ENCODE measurements at places on chromosomes 5 and 9.

DNA sequence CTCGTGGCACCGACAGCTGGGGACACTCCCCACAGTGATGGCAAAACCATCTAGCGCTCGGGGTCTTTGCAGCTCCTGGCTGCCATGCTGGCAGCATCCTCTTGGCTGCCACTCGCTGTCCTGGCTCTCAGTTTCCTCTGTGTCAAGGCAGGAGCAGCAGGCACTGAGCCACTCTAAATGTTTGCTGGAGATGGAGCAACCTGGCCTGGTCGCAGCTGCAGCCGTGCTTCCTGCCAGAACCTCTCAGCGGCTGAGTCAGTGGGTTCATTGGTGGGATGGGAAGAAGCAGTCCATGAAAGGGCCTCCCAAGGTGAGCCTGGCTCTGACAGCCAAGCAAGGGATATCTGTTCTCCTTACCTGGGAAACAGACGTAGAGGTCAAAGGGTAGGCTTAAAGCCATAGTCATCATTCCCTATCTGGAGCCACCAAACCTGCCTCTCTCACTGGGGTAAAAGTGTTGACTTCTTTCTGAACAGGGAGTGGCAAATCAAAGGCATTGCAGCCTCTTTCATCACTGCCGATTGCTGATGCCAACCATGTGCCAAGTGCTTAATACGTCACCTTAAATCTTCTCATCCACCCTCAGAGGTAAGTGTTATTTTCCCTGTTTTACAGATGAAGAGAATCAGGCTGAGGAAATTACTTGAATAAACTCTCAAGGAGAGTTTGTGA, 304.8 kb upstream of the ZNF462 start:
- no peak for DNase-seq

DNA sequence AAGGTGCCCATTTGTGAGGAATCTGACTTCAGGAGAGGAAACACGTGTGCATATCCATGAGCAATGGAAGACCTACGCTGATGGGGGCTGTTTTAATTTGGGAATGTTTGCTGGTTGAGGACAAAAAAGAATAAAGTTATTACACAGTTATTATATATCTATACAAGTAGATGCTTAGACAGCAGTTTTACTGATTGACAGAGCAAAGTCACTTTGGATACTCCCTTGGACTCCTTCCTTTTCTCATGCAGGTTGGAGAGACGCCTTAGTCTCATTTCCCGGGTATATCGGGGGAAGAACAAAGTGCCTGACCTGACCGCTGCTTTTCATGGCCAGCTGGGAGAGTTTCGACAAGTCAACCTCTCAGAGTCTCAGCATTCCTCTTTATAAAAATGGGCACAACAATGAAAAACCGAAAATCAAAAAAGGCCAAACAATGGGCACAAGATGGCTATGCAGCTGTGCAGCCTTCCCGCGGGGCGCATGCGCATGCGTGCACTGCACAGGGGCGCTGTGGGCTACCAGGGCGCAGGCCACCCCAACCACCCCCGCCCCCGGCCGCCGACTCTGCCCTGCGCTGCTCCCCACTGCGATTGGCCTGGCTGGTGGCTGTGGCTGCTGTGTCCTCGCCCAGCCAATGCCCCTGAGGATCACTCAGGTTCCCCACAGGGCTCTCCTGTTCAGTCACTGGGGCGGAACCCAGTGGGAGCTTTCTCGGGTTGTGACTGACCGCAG, 18.1 kb downstream of the NFIL3 start:
- no peak for DNase-seq

GRCh38 chr5:110681953-110682352, 44.5 kb downstream of the TMEM232 start:
- DNase-seq, result no peak

DNA sequence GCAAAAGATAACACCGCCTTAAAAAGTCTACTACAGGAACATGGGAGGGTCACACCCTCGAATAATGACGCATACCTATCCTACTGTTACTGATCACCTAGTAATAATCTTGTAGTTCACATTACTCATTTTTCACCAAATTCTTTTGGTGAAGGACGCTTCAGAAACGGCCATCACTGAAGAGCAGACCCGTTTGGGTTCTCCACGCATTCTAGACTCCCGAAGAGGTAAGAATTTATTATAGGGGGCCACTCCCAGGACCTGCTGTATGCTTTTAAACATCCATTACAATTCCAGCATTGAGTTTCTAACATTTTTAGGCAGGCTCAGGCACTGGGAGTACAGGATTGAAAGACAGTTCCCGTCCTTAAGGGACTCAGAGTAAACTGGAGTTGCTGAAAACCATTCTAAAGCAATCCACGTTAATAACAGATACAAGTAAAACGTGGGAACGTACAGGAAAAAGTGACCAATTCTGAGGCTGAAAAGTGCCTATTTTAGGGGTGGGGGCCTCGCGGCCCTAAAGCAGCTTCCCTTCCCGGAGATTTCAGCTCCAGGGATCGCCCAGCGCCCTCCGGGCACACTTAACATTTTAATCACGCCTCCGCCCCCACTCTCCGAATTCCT, at the start of gene FER:
Gene FER, plus strand, starts transcription at position 124 of the 627 bp plus-strand sequence. CDS start 50,286 bp downstream, outside the sequence.
- peak; percentile 58 for DNase-seq

DNA sequence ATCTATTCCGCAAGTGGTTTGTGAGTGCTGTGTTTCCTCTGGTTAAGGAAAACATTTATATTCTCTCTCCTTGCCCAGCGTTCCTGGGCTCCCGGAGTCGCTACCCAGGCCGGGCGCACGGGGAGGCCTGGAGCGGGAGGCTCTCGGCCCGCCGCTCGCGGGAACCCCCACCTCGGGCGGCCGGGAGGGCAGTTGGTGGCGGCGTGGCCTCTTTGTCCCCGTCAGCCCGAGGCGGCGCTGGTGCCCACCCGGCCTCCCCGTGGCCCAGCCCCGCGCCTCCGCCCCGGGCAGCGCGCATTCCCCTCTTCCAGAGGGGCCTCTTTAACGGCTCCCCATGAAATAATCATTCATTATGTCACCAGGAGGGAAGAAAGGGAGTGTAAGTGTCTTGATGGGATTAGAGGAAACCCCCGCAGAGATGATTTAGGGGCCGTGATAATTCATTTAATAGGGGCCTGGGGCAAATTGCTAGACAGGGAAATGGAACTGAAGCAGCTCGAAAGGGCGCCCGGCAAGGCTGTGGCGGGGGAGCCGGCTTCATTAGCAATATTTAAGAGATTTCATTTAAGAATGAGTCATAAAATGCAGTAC, 181.9 kb upstream of the TBCA start:
- DNase-seq, result no peak

DNA sequence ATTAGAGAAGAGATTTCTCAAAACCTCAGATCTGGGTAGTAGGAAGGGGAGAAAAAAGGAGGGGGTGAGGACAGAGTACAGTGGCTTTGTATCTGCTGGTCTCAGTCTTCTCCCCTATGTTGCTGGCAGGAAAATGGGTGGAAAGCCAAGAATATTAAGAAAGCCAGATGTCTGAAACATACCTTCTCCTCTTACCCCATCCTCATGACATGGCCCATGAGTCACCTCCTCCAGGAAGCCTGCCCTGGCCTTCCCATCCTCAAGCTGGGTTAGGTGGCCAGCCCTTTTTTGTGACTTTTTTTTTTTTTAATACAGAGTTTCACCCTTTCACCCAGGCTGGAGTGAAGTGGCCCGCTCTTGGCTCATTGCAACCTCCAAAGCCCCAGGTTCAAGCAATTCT, 61.8 kb downstream of the ABCA1 start:
- no peak for DNase-seq

- DNase-seq, result no peak
Measured at GRCh38 chr9:16485160-16485559, 385.3 kb downstream of the BNC2 start.

- no peak for DNase-seq
Measured at GRCh38 chr5:123132316-123132715, 43.3 kb downstream of the PRDM6 start.

DNA sequence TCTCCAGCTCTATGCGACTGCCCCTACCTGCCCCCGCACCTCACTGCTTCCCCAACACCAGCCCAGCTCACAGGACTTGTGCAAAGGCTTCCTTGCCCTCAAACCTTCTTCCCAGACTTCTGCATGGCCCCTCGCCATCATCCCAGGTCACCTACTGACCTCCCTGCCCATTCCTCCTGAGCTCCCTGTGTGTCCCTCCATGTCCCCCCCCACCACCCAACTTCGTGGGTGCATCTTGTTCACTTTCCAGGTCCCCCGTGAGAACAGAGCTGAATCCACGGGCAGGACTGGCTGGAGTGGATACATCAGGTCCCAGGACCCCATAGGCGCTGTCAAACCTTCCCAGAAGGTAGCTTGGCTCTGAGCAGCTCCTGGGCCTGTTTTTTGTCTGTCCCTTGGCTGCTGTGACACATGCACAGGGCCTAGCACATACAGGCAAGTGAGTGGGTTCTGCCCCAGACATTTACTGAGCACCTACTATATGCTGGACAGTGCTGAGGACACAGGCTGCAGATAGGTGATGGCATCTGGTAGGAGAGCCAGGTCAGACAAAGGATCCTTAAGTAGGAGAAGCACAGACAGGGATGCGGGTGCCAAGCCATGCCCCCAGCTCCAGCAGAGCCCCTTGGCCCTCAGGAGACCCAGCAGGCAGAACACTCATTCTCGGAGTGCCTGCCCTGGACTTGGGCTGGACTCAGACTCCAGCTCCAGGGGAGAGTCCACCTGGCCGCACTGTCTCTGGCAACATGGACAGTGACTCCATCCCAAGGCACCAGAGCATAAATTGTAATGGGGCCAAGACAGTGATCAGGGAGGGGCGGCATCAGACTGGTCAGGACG, 15.0 kb downstream of the NINJ1 start:
- DNase-seq, result no peak

GRCh38 chr5:119174578-119175163, 103.8 kb downstream of the DMXL1 start:
- no peak for DNase-seq

GRCh38 chr5:76926329-76927105, 26.3 kb upstream of the CRHBP start:
- no peak for DNase-seq

- DNase-seq, result no peak
Measured at GRCh38 chr5:136226401-136226800, 33.4 kb upstream of the SMIM32 start.

DNA sequence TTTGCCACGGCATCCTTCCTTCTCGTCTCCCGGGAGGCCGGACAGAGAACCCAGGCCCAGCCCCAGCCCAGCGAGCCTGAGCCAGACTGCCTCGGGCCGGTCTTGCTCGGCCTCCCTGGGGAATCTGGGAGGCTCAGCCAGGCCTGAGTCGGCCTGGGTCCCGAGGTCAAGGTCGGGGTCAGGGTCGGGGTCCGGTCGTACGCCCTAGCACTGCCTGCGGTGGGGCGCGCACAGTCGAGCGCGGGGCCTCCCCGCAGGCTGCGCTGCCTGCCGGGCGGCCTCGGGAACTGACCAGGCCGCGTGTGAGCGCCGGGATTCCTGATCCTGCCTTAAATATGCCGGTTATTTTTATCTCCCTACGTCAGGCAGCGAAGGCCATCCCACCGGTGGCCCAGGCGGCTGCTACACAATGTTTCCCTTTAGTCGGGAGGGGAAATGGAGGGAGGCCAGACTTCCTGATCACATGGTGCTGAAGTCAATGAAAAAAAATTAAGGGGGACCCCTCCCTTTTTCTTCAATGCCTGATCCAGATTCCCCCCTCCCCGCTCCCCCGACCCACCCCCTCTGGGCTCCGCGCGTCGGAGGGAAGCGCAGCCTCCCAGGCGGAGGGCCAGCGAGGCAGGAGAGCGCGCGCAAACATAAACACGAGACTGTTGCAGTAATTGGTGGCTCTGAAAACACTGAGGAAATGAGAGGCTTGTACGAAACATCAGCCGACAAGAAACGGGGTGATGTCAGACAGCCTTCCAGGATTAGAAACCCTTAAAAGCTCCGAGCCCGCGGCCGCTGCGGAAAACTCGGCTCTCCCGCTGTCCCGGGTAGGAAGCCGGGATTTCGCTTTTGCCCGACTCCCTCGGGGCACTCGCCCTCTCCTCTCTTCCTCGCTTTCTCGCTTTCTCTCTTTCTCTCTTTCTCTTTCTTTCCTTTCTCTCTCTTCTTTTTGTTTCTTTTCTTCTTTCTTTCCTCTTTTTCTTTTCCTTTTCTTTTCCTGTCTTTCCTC, 148.2 kb upstream of the KLF4 start:
- DNase-seq, result peak; percentile 42

DNA sequence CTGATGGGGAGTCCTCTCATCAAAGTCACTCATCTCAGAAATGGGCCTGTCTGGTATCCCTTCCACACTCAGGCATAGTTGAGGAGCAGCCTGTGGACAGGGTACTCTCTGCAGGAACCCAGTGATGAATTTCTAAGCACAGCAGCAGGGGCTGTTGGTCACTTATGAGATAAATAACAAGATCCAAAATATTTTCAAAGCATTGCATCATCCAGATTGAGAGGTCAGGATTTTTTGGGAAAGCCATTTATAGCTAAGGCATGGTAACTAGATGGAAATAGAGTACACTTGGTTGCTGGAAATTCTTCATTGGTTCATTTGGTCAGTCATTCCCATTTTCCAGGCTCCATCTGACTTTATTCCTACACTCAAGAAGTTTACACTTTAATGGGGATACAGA, 246.8 kb upstream of the RAI14 start:
- no peak for DNase-seq

GRCh38 chr5:10524376-10525123, 39.3 kb upstream of the ANKRD33B start:
- DNase-seq, result no peak

- peak; percentile 62 for DNase-seq
Measured at GRCh38 chr5:108749128-108749861, 1.6 kb downstream of the FER start.

DNA sequence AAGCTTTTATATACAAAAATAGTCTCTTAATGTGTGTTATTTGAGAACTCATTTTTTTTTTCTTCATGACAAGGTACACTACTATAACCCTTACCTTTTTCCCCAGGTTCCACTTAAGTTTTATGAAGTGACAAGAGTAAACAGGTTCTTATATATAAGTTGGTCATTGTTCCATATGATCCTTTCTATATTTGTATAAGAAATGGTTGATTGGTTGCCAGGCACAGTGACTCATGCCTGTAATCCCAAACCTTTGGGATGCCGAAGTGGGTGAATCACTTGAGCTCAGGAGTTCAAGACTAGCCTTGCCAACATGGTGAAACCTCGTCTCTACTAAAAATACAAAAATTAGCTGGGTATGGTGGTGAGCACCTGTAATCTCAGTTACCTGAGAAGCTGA, 108.3 kb downstream of the PCSK1 start:
- no peak for DNase-seq

DNA sequence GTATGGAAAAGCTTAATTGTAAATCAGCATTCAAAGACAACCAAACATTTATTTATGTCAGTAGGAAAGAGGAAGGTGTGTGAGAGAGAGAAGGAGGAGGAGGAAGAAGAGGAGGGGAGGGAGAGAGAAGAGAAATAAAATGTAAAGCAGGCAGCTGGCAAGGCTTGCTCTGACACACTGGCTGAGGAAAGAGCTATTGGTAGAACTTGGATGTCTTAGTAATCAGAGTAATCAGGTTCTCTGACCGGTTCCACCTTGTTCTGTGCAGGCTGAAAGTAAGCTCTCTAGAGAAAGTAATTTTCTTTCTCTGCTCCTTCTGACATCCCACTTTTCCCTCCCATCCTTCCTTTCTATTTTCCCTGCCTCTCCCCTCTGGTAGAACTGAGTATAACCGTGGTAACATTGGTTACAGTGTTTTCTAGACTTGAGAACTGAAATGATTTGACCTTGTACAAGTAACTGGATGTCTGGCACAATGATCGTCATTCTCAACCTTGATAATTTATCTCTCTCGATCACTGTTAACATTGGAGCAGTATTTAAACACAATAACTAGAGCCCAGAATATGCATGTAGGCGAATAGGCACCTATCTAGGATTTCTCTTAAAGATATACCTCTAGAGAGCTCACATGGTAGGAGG, 33.3 kb downstream of the TLE4 start:
- DNase-seq, result no peak
